ENCODE measurements at places on chromosomes 7 and 10. TPM values are rescaled to one million over a fixed set of nuclear protein-coding genes. Genes with fewer than 3 reads are reported as not detected.

DNA sequence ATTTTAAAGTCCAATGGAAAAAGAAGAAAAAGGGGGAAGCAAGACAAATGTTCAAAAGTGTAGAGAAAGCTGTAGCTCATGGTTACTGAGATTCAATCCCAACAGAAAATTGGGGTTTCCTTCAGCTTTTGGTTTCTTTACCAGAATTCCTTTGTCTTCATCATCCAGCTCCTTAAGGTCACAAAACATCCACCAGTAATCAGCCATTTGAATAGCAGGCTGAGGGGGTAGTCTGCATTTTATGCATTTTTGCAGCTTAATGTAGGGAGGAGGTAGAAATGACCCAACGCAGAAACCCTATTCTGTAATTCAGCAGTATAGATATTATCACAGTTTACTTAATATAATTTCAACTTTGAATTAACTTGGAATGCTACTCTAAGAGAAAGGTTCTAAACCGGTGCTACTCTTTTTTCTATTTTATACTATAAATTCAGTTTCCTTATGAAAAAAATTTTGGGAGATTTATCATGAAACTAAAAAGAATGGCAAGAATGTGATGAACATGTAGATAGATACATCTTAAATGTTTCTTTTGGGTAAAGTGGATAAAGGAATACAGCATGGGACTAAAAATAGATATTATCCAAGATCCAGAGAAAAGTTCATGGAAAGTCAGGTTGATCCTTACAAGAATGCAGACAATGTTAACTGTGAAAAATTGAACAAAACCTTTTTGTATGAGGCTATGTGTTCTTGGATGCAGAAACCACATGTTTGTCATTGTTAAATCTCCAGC lies 596.9 kb downstream of the PHTF2 start:
- peak overlapping the region; percentile 29 for H3K4me3 ChIP-seq
- no peaks in the 10 kb centered on the region for H3K36me3 ChIP-seq
- peak; percentile 27 for DNase-seq

- H3K27me3 ChIP-seq = no peaks in the 10 kb centered on the region
- H3K4me3 ChIP-seq = no peak overlapping the region
- H3K36me3 ChIP-seq = no peaks in the 10 kb centered on the region
- no peaks in the 10 kb centered on the region for H3K4me1 ChIP-seq
- H3K27ac ChIP-seq = no peak overlapping the region
These were observed 231.9 kb downstream of the MAD1L1 start for GRCh38 chr7:2000746-2001321.

DNA sequence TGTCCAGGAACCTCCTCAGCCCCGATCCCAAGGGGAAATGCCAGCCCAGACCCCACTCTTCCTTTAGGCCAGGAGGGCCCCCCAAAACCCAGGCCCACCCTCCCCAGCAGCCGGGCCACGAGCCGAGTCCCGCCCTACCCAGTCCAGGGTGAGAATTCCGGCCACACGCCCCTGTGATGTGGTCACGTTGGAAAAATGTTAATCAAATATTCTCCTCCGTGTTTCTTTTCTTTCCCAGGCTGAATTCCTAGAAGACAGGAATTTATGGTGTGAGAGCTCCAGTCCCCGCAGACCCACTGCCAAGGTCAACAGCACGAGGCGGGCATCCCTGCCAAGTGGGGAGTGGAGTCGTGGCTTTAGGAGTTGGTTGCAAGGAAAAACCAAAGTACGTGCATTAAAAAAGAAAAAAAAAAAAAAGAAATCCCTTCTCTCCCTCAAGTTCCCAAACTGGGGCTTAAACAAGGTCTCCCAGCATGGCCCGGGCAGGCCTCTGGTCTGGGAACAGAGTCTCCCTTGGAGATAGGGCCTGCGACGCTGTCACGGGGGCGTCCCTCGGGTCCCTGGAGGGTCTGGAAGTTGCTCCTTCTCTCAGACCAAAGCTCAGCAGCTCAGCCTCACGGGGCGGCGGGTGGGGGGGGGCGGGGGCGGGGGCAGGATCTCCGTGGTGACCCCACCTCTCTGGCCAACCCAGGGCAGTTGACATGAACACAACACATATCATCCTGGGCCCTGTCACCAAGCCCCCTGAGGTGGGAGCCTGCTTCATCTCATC lies 28.1 kb upstream of the ELN start:
- H3K36me3 ChIP-seq = peaks cover 7% of the 10 kb centered on the region
- peak; percentile 77 for DNase-seq
- H3K4me3 ChIP-seq = no peak overlapping the region
- H3K27me3 ChIP-seq = peaks cover 2% of the 10 kb centered on the region
- H3K4me1 ChIP-seq = peaks cover 57% of the 10 kb centered on the region

DNA sequence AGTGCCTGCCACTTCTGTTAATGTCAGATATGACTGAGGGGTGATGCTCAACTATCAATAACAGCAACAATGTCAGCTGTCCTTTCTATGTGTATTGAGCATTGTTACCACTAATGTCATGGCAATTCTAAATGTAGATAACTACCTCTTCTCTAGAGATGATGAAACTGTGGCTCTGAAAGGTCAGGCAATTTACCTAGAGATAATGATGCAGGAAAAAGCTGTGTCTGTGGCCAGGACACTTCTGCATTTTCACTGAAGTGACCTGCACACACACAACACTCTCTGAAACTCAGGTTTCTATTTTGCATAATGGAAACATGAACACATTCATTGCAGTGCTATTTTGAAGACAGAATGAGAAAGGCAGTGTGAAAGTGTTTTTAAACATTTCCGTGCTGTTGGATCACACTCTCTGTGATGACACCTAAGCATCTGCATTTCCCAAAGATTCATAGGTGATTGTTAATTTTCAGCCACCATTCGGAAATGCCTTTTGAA lies 148.2 kb downstream of the KCND2 start:
- no peak overlapping the region for H3K4me3 ChIP-seq
- H3K4me1 ChIP-seq = no peaks in the 10 kb centered on the region
- no peak overlapping the region for H3K27ac ChIP-seq
- H3K36me3 ChIP-seq = no peaks in the 10 kb centered on the region
- no peaks in the 10 kb centered on the region for H3K27me3 ChIP-seq

DNA sequence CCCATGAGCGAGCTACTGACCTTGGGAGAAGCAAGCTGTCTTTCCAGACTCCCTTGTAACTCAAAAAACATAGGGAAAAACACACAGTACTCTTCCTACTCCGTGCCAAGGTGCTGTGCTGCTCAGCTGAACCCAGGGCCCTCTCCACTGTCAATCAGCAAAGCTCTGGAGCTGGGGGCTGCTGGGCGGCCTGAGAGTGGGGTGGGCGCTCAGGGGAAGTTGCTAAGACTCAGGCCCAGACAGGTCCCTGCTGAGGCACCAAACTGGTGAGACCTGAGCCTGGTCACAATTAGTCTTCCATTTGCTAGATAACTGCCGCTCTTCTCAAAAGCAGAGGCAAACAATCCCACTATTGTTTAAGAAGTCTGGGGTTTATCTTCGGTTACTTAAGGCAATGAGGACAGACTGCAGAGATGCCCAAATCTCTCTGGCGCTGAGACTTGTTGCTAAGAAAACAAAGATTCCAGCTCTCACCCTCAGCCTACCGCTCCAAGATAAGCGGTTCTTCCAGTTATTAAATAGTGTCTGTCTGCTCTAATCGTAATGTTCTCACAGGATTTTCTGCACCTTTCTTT lies 22.0 kb downstream of the STEAP1B start:
- peaks cover 35% of the 10 kb centered on the region for H3K4me1 ChIP-seq
- H3K36me3 ChIP-seq = peaks cover 40% of the 10 kb centered on the region
- no peak overlapping the region for H3K27ac ChIP-seq
- no peaks in the 10 kb centered on the region for H3K27me3 ChIP-seq
- no peak overlapping the region for H3K4me3 ChIP-seq
- DNase-seq = no peak

AKR1D1 gene
- total RNA-seq = not detected

TRIL gene
- not detected for total RNA-seq

DNA sequence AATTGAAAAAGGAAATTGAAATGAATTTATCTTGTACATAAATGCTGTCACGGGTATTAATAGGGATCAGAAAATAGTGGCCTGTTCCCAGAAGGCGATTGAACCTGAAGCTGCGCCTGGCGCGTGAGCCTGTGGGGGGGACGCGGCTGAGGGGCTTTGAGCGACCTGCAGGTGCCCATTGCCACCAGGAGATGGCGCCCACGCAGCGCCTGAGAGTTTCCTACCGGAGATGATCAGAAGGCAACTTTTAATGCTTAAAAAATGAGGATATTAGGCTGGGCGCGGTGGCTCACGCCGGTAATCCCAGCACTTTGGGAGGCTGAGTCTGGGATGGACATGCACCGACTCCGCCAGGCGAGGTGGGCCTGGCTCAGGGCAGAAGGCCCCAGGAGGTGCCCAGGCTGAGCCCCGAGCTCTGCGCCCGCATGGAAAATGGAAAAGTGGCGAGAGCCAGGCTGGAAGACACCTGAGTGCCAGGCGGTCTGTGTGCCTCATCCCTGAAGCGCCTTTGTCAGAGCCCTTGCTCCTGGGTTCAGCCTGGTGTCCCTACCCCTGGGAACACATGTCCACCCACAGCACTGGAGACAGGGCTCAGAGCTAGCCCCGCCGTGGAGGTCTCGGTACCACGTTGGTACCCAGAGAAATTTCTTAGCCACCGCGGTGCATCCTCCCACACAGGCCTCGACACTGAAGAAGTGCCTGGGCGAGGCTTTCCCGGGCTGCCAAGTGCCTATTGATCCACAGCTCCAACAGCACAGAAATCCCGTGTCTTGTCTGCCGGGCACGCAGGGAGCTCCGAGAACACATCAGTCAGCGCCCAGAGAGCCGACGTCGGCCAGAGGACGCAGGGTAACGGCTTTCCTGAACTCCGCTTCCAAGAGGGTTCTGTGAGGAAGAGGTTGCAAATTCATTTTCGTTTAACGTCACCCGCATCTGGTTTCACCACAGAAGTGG lies 117.4 kb downstream of the INPP5A start:
- no peak overlapping the region for H3K4me3 ChIP-seq
- H3K4me1 ChIP-seq = no peaks in the 10 kb centered on the region
- DNase-seq = peak; percentile 35
- peaks cover 6% of the 10 kb centered on the region for H3K27me3 ChIP-seq
- H3K27ac ChIP-seq = 0 out of 2 replicates have a peak overlapping the region, but pooled peaks have one; percentile 19
- peaks cover 3% of the 10 kb centered on the region for H3K36me3 ChIP-seq

DNA sequence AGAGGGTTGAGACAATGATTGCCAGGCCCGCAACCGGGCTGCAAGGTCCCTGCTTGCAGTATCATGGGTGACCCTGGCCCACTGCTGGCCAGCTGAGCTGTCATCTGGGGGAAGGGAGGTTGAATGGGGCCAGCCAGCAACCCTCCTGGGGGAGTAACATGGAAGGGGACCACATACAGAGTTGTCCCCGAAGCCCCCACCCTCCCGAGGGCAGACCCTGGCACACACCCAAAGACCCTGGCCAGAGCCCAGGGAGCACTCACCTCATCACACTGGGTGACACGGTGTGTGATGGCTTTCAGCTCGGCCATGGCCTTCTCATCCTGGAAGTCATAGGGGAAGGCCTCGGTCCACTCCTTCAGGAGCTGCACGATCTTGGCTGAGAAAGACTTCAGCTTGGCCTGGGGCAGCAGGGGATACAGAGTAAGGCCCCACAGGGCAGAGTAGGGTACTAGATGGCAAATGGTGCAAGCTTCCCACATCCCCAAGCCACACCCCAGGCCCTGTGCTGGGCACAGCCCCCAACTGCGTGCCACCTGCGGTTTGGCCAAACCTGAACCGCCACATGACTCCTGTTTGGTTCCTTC lies 63.4 kb downstream of the CSGALNACT2 start:
- no peak overlapping the region for H3K27ac ChIP-seq
- no peak for DNase-seq
- H3K36me3 ChIP-seq = no peaks in the 10 kb centered on the region

- peaks cover 2% of the 10 kb centered on the region for H3K27me3 ChIP-seq
- peaks cover 19% of the 10 kb centered on the region for H3K4me1 ChIP-seq
- H3K4me3 ChIP-seq = no peak overlapping the region
- no peak overlapping the region for H3K27ac ChIP-seq
- H3K36me3 ChIP-seq = no peaks in the 10 kb centered on the region
These were observed 92.0 kb upstream of the BMPER start for GRCh38 chr7:33813331-33813730.

GRCh38 chr10:28592953-28593352 lies 60.0 kb downstream of the WAC start:
- H3K4me1 ChIP-seq = peaks cover 63% of the 10 kb centered on the region
- H3K27ac ChIP-seq = peak overlapping the region; percentile 80
- no peaks in the 10 kb centered on the region for H3K27me3 ChIP-seq
- peak overlapping the region; percentile 72 for H3K4me3 ChIP-seq
- H3K36me3 ChIP-seq = peaks cover 41% of the 10 kb centered on the region

- no peak for DNase-seq
- H3K4me1 ChIP-seq = no peaks in the 10 kb centered on the region
- H3K36me3 ChIP-seq = no peaks in the 10 kb centered on the region
- H3K27ac ChIP-seq = no peak overlapping the region
- no peak overlapping the region for H3K4me3 ChIP-seq
These were observed 81.4 kb upstream of the PPP2R2D start for GRCh38 chr10:131819241-131820072.

ATRNL1 gene
- total RNA-seq = not detected

DNA sequence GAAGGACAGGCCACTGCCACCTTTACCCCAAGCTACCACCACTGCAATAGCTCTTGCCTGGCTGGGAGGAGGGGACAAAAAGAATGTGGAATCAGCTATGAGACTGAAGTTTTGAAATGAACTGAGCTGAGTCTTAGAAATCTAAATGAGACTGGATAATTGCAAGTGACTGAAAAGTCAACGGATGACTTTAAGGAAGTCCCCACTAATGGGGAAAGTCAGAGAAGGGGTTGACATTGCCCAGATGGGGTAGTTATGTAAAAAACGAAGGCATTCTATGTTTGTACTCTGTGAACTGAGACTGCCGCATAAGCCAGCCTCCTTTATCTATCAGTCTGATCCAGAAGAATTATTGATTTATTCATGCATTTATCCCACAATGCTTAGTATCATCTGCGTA lies 67.2 kb downstream of the RBM20 start:
- H3K36me3 ChIP-seq = no peaks in the 10 kb centered on the region
- peaks cover 24% of the 10 kb centered on the region for H3K27me3 ChIP-seq
- peaks cover 13% of the 10 kb centered on the region for H3K4me1 ChIP-seq

- DNase-seq = no peak
- H3K4me3 ChIP-seq = no peak overlapping the region
- 0 out of 2 replicates have a peak, but pooled peaks cover 1% of the 10 kb centered on the region for H3K27me3 ChIP-seq
- H3K36me3 ChIP-seq = no peaks in the 10 kb centered on the region
- H3K4me1 ChIP-seq = no peaks in the 10 kb centered on the region
These were observed 79.3 kb downstream of the GRID1 start for GRCh38 chr10:86287110-86287793.

- peaks cover 11% of the 10 kb centered on the region for H3K27me3 ChIP-seq
- no peak overlapping the region for H3K4me3 ChIP-seq
- no peak for DNase-seq
- H3K4me1 ChIP-seq = peaks cover 12% of the 10 kb centered on the region
- no peak overlapping the region for H3K27ac ChIP-seq
These were observed 264.7 kb downstream of the BAMBI start for GRCh38 chr10:28942012-28942411.

SEMA3D gene
- 22.3 TPM for total RNA-seq

CFAP43 gene
- not detected for total RNA-seq

DNA sequence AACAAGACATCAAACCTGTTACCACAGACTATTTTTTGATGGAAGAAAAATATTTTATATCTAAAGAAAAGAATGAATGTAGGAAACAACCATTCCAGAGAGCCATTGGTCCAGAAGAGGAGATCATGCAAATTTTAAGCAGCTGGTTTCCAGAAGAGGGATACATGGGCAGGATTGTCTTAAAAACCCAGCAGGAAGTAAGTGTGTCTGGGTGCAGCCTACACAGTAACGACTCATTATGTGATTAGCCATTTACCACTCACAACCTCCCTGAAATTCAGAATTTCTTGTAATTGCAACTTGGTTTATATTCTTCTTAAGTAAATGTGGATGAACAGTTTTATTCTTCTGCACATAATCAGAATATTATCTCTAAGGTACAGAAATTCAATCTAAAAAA lies 46.2 kb downstream of the NOC3L start:
- DNase-seq = no peak
- no peaks in the 10 kb centered on the region for H3K36me3 ChIP-seq
- no peak overlapping the region for H3K27ac ChIP-seq
- H3K27me3 ChIP-seq = peaks cover 4% of the 10 kb centered on the region

SLC18A2 gene
- total RNA-seq = not detected
